Stimulated activated CD8-positive, alpha-beta memory T cell treated with anti-CD3 and anti-CD28 coated beads, Interleukin-7, amount 100 ng/mL, for 48 hours (primary cell): ENCODE measurements at places on chromosomes 5 and 9.

GRCh38 chr5:173451031-173451430 is 122.8 kb upstream of the STC2 start:
- DNase-seq: no peak

GRCh38 chr9:68426755-68427154 is 70.3 kb downstream of the PGM5 start:
- no peak for DNase-seq

GRCh38 chr5:6734243-6734700 is 21.0 kb downstream of the TENT4A start:
- no peak for DNase-seq

GRCh38 chr9:127927988-127928675 is 2.4 kb downstream of the PIP5KL1 start:
- no peak for DNase-seq

DNA sequence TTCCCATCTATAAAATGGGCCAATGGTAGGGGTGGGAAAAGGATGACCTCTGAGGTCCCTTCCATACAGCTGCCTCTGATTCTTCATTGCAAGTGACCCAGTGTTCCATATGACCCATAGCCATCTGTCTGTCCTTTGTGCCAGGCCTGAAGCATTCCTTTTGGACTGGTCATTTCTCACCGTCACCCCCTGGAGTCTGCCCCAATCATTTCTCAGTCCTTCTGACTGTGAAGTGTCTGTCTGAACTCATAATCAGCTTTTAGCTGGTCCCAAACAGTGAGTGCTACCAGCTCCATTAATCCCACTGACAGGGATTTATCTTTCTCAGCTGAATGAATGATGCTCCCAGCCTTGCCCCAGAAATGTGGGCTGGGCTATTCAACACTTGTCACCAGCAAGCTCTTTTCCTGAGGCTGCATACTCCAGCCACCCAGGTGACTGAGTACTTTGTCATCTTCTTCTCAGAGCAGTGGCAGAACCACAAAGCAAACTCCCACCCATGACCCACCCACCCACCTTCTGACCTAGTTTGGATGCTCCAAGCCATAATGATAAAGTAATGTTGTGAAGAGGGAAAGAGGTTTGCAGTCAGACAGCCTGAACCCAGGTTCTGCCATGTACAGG is 37.4 kb downstream of the KCNIP1 start:
- no peak for DNase-seq

DNA sequence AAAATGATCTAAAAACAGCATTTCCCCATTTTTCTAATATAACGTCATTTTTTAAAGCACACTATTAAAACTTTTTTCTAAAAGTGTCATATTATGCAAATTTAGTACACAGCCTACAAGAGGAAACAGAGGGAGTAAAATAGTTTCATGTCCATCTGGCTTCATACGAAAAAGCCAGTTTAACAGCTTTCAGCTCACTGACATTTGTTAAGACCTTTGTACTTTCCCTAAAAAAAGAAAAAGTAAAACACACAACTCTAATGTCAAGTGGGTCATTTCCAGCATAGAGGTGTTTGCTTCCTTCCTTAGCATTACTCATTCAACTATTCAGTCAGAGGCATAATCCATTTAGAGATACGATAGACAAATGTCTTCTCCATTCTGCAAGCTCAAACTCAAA is 49.4 kb downstream of the ABHD17B start:
- no peak for DNase-seq

DNA sequence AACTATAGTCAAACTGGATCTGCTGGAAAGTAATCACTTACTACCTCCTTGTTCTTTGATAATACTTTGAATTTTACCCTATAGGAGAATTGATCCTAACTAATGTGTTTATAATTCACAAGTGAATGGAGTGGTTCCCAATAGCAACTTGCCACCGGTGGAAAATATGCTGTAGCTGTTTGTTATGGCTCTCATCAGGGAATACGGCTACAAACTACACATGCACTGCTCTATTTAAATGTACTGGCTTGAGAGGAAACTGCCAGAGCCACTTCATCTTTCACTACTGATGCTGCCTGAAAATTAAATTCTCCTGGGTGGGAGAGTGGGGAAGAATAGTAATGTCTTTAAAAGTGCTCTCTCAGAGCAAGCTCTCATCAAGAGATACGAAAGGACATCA is 448.5 kb upstream of the GRAMD2B start:
- DNase-seq: no peak

DNA sequence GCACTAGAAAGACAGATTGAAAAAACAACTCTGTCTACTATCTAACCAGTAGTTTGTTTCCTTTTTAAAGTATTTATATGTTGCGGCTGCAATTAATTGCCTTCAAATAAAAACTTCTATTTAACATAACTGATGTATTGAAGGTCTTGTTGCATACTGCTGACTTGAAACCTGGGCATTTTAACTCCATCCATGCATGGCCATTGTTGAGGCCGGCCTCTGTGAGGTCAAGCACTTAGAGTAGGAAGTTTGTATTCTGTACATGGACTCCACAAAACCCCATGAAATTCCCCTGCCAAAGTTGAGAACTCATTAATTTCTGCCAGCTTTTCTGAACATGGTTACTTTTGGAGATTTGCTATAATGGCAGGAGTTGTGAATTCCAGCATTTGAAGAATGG is 150.6 kb downstream of the GAS1 start:
- DNase-seq: no peak

DNA sequence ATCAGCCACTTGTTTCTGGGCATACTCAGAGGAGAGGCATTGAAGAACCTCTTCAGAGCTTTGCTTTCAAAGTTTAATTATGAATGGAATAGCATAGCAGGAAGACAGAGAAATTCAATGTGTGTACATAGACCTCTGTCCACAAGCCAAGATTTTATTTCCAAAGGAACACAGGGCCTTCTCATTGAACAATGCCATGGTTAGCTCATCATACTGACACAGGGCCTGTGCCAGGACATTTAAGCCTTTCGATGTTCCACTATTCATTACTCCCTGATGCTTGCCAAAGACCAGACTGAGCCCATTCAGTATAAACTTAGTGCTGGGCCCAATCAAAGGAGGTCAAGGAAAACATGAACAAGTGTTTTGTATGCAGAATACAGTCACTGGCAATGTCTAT is 280.8 kb downstream of the FBXL17 start:
- DNase-seq: no peak

GRCh38 chr9:16763946-16764345 is 106.5 kb downstream of the BNC2 start:
- DNase-seq: no peak

GRCh38 chr9:105883847-105884246 is 189.5 kb downstream of the TMEM38B start:
- no peak for DNase-seq

- DNase-seq: no peak
These were observed 3.6 kb downstream of the BRIX1 start for GRCh38 chr5:34919077-34919476.

- no peak for DNase-seq
These were observed 29.7 kb upstream of the EFNA5 start for GRCh38 chr5:107700481-107700880.

DNA sequence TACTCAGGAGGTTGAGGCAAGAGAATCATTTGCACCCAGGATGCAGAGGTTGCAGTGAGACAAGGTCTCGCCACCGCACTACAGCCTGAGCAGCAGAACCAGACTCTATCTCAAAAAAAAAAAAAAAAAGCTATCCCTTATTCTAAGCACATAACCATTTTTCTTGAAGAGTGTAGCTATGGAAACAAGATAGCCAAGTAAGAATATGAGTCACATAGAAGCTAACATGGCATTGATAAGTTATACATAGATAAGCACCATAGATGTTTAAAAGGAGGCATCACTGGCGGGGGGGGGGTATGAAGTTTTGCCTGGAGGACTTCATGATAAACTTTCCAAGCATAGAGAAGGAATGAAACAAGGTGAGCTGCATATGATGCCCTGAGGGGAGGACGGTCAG is 26.0 kb downstream of the CHSY3 start:
- no peak for DNase-seq

- no peak for DNase-seq
These were observed 681 bp downstream of the F2R start for GRCh38 chr5:76716456-76717157.

DNA sequence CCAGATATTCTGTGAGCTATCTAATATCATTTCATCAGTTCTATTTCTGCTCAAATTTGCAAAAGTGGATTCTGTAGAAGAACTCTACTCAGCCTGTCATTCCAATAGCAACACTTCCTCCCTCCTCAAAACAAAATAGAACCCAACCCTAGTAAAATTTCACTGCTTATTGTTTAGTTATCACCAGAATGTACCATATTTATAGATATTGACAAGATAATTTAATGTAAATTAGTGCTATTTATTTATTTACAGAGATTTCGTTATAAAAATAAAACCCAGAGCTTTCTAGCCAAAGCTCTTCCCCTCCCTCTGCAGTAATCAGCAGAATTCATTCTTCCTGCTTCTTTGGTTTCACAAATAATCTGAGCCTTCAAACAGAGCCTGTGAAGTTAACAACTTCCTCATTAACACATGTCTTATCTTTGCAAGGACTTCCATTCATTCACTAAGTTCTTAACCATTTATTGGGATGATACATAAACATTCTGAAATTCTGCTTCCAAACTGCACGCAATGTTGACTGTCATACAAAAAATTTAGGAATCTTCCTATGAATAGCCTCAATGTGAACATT is 73.7 kb upstream of the PJA2 start:
- DNase-seq: no peak

- DNase-seq: no peak
These were observed 195.9 kb downstream of the ARHGAP26 start for GRCh38 chr5:142966121-142966420.

DNA sequence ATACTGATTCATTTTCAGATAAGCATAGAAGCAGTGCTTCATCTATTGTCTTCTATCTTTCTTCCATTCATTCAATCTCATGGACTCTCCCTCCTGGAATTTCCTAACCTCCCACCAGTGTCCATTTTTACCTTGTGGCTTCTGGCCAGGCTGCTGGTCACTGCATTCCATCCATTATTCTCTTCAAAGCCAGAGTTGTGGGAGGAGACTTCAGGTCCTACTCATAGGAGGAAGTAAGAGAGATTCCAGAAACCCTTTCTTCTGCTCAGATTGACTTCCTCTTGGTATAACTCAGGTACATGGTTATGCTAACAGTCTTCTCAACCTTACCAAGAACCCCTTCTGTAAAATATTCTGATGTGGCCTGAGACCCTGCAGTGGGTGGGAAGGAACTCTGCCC is 153.3 kb upstream of the SLC12A2 start:
- no peak for DNase-seq
